Lung (tissue), 17 donors: ENCODE measurements at places on chromosomes 2 and 18.

- no peak for DNase-seq
Observed at GRCh38 chr2:189409131-189409530, 32.1 kb upstream of the WDR75 start.

GRCh38 chr2:23478087-23478932, 93.3 kb downstream of the KLHL29 start:
- DNase-seq = peak; percentile 45

GRCh38 chr2:80531319-80531718, 226.8 kb upstream of the LRRTM1 start:
- DNase-seq = no peak

- DNase-seq = no peak
Observed at GRCh38 chr18:79106084-79106483, 36.9 kb downstream of the ATP9B start.

- DNase-seq = peak; percentile 98
Observed at GRCh38 chr2:20071397-20072383, 20.3 kb upstream of the LAPTM4A start.

DNA sequence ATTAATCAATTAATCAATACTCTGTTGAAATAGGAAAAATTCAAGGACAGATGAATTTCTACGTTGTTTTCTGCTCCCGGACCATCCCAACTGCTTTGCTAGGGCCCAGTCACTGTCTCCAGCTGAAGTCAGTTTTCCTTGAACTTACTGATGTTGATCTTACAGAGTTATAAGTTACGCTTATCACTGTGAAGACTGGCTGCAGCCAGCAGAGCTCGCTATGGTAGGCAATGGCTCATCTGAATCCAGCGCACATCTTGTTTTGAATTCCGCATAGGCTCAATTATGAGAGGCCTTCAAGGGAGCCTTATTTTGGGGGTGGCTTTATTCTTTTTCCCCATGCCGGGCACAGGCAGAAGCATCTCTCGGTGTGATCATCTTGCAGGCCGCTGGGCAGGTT, 2.7 kb downstream of the MC2R start:
- no peak for DNase-seq

DNA sequence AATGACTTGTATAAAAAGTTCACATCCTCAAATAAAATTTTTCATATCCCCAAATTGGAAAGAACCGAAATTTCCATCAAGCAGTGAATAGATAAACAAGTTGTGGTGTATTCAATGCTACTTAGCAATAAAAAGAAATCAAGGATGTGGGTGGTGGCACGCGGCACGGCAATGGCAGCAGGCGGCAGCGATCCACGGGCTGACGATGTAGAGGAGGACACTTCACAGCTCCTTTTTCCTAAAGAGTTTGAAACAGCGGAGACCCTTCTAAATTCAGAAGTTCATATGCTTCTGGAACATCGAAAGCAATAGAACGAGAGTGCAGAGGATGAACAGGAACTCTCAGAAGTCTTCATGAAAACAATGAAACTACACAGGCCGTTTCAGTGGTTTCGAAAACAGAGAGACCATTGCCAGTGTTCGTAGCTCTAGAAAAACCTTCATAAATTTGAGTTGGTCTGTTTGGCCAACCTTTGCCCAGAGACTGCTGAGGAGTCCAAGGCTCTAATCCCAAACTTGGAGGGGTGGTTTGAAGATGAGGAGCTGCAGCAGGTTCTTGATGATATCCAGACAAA, 9.8 kb upstream of the IL36A start:
- no peak for DNase-seq

DNA sequence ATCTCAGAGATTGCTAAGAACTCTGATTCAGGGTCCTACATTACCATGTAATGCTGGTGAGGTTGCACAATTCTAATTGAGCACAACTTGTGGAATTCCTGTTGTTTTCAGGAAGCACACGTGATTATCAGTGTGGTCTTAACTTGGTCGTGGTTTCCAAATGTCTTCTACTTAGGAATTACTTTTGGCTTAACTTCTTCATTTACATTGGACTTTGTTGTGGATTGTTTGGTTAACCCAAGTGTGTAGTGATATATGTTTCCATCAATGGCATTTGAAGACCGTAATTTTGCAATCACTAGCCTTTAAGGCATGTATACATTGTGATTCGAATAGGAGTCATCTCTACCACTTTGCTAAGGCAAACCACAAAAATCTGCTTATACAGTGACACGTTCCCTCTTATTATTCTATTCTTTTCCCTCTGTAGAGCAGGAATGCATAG, 373.3 kb downstream of the IRS1 start:
- no peak for DNase-seq

- DNase-seq = no peak
Observed at GRCh38 chr2:236054125-236054524, 114.1 kb downstream of the GBX2 start.

- no peak for DNase-seq
Observed at GRCh38 chr2:84839851-84840250, 41.0 kb downstream of the TRABD2A start.

GRCh38 chr2:151417650-151418049, 7.9 kb downstream of the RIF1 start:
- DNase-seq = no peak

DNA sequence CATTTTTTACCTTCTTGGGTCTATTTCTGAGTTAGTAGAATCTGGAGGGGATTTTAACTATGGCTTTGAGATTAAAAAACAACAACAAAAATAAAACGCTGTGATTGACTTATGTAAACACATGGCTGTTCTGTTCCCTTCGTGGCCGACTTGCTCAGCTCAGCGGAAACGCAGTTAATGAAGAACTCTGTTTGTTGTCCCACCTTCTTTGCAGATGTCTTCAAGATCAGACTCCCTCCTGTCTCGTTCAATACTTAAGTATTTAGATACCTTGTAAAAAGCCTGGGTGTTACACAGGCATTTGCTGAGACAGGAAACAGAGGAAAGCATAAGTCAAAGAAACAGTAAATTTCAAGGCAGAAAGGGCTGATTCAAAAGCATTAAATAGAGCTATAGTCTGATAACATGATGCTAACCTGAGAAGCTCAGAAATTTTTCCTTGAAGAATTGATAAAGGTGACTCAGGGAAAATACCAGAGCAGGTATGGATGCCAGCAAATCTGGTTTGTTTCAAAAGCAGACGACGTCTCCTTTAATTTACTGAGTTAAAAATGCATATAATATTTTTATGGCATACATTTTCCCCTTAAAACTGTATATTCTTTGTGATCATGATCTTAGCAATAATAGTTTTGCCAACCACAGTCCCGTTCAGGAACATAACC, 21.7 kb upstream of the POLI start:
- no peak for DNase-seq

DNA sequence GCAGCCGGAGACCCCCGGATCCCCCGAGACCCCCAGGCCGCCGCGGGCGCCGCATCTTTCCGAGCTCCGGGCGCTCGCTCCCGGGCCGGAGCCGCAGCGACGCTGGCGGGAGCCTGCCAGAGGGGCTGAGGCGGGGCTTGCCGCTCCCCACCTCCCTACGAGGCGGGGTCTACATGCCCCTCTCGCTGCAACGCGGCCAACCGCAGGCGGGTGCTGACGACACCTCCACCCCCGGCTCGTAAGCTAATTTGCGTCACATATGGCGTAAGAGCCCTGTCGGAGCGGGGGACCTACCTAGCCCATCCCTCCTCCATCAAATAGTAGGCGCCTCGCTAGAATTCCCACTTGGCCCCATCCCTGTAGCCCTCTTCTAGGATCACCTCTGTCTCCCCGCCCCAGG, at the start of gene PTPRN:
Gene PTPRN, minus strand, starts transcription at position 124 of the 400 bp plus-strand sequence. Its CDS starts 69 bp downstream, at position 55.
- DNase-seq = no peak

GRCh38 chr2:224885836-224886547, 156.3 kb downstream of the DOCK10 start:
- DNase-seq = no peak

DNA sequence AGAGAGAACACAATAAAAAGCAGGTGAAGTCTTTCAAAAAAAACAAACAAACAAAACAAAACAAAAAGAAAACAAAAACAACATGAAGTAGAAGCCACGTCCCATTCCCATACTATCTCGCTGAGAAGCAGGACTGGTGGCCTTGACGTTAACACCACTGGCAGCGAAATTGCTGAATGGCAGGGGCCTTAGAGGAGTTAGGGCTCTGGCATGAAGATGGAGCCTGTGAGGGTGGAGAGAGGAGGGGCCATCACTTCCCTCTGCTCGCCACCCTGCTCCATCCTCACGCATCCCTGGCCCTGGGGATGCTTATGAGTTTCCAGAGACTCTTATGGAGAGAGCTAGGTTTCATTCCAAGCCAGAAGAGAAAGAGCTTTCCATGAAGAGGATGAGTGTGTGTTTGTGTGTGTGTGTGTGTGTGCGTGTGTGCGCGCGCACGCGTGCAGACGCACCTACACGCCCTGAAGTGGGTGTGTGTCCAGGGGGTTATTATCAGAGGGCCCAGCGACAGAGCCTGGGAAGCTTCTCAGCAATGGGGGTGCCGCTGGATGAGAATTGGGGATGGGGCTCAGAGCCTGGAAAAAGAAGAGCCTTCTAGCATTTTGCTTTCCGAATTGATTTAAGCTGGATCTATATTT, 20.4 kb upstream of the IMPA2 start:
- DNase-seq = no peak
